KBM-7 (cell line): ENCODE measurements at places on chromosomes 6 and 20.

DNA sequence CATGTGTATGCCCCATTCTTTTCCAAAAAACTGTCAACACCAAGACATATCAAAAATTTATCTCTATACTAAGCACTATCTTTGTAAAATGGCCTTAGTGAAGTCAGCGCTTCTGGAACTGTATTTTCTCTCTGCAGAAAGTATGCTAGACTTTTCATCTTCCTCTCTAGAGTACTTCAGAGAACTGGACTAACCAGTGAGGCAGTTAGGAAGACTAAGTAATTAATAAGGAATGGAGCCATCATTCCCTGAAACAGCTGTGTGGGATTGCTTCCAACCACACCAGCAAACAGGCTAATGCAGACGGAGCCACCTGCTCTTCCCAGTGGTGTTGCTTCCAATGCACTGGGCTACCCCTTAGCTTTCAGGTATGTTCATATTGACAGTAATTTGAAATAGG is 169.1 kb upstream of the FUT9 start:
- no peak for DNase-seq

- DNase-seq, result peak; percentile 7
These were observed 108.4 kb upstream of the MAFB start for GRCh38 chr20:40797425-40797824.

GRCh38 chr6:124765280-124765679 is 197.0 kb upstream of the RNF217 start:
- DNase-seq, result no peak

DNA sequence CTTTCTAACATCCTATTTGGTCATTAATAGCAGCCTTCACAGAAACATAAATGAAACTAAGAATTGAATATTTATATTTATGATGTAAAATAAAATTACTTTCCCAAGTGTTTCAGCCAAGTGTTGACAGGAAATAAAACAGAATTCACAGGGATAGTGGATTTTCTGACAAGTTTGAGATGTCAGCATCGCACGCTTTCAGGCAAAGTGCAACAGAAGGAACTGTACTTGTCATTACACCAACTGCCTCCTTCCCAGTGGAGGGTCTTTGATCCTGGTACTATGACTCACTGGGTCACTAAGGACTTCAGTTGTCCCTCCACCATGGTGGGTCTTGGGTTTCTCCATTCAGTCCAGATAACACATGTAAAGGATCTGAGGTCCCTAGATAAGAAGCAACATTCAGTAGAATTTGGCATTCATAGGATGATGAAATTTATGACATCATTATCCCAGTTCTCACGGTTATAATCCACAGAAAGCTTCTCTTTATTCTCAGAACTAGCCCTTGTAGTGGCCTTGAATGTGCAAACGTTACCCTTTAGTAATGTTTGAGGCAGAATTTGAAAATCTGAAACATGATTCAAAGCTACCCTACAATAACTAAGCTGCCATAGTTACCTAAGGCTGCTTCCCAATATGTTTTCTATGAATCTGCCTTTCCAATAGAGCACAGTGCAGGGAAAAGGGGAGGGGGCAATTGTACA is 3.8 kb upstream of the TNFAIP3 start:
- DNase-seq, result no peak

- DNase-seq, result no peak
These were observed 871.6 kb upstream of the GJE1 start for GRCh38 chr6:141261016-141261671.

- DNase-seq, result no peak
These were observed 169.9 kb downstream of the EDN1 start for GRCh38 chr6:12459945-12460661.

DNA sequence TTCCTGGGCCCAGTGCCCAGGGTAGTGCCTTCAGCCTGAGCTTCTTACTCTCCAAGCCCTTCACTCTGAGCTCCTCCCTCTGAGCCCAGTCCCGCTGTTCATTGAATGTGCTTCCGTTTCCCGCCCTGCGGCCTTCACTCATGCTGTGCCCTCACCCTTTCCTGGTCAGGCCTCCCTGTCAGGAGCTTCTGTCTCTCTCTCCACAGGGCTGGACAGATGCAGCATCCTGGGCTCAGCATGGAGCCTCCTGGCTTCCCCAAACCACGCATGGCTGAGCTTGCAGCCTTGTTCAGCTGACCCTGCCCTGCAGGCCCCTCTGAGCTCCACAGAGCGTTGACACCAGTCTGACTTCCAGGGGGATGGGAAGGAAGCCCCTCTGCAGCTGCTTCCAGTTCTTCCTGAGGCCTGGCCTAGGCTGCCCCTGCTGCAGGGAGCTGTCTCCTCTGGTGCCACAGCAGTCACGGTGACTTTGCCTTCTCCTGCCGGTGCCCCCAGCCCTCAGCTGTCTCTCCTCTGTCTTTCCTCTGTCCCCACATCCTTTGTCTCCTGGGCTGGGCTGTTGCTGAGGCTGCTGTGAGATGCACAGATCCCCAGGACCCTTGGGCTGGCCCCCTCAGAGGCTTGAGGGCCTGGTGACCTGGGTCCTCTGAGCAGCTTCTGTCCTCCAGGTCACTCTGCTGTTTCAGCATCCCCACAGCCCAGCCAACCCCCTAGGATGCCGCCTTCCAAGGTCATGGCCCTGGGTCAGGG is 7.9 kb upstream of the MYT1 start:
- no peak for DNase-seq

GRCh38 chr6:43885399-43886066 is 115.5 kb downstream of the VEGFA start:
- DNase-seq, result no peak

DNA sequence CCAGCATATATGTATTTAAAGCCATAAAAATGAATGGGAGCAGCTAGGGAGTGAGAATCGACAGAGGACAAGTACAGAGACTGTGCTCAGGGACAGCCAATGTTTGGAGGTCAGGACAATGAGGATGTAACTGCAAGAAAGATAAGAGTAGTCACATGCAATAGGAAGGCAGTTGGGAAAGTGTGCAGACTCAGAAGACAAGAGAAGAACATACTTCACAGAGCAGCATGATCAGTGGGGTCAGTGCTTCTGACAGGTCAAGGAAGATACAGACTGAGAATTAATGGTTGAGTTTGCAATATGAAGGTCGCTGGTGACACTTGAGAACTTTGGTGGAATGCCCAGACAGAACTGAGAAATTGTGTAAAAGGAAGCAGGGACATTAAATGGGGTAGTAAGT is 25.1 kb downstream of the PLAGL1 start:
- DNase-seq, result no peak

GRCh38 chr20:49447946-49448809 is 34.3 kb downstream of the KCNB1 start:
- no peak for DNase-seq

DNA sequence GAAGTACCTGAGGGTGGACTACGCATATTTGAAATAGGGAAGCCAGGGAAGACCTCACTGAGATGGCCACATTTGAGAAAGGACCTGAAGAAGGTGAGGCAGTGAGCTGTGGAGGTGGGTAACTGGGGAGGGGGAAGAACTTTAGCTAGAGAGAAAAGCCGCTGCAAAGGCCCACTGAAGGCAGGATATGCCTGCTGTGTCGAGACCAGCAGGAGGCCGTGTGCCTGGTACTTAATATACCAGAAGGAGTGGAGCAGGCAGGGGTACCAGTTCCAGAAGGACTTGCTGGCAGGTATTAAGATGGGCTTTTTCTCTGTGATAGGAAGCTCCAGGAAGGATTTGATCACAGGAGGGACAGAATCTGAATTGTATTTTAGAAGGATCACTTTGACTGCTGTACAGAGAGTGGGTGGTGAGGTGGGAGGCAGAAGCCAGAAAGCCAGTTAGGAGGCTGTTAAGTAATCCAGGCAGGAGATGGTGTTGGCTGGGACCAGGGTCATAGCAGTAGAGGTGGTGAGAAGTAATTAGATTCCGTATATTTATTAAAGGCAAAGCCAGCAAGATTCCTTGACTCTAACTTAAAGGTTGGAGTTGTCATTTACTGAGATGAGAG is 54.2 kb upstream of the FANCE start:
- DNase-seq, result no peak

DNA sequence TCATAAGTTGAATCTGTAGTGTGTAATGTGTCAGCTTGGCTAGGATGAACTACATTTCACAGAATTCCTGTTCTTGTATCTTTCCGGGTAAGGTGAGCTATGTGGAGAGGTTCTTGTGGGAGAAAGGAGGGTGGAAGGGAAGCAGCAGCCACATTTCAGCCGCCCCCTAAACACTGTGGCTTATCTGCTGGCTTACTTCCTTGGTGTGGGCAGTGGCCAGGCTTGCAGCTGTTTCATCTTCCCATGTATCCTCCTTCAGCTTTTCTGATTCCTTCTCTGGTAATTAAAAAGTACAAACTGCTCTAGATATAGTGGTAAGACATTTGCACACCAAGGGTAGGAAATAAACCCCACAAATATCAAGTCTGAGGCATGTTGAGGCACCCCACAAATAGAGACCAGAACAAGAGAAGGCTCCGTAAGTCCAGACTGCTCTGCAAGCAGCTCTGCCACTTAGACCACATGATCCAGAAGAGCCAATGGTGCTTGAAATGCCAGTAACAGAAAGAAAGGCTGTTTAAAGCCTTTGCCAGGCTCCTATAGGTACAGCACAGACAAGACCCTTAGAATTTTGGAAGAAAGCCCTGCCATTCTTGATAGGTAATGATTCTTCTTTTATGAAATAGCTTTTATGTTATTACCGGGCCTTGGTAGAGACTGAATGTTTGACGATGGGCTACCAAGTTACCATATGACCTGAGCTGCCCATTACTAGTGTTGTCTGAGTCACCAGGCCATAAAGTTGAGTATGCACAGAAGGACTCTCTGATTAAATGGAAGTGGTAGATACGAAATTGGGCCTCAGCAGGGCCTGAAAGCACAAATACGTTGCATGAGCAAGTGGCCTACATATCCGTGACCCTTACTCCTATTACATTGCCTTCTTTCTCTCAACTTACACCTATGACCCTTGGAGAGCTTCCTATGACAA is 215.0 kb upstream of the SGK1 start:
- DNase-seq, result no peak

GRCh38 chr6:109299776-109300564 is 82.3 kb downstream of the CD164 start:
- DNase-seq, result peak; percentile 81

DNA sequence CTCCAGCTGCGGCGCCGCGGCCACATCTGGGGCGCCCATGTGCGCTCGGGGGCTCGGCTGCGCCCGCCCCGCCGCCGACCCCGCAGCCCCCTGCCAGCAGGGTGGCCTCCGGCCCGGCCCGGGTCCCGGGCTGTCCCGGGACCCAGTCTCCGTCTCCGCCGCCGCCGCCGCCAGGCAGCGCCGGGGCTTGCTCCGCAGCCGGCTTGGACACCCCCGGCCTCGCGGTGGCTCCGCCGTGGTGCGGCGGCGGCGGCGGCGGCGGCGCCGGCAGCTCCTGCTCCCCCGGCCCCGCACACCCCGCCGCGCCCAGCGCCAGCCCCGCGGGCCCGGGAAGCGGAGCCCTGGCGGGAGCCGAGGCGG is 219 bp downstream of the ISM1 start:
- no peak for DNase-seq

DNA sequence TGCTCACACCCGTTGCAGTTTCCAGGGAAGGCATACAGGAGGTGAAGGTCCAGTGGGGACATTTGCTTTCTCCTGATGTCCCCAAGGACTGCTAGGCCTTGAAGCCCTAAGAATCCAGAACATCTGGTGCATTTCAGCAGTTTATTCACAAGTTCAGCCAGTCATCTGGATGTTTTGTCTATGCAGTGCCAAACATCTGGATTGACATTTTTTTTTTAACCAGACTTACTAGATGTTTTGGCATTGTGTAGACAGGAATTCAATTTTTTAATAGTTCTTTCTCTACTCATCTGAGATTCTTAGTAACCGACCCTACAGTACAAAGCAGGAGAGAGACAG is 256.2 kb downstream of the CLIC5 start:
- DNase-seq, result no peak

- DNase-seq, result no peak
These were observed 184.6 kb downstream of the SMOC2 start for GRCh38 chr6:168625602-168626001.

- DNase-seq, result no peak
These were observed 65.2 kb downstream of the STX11 start for GRCh38 chr6:144215402-144215931.

- DNase-seq, result no peak
These were observed 928.3 kb upstream of the FLRT3 start for GRCh38 chr20:15265581-15266309.

DNA sequence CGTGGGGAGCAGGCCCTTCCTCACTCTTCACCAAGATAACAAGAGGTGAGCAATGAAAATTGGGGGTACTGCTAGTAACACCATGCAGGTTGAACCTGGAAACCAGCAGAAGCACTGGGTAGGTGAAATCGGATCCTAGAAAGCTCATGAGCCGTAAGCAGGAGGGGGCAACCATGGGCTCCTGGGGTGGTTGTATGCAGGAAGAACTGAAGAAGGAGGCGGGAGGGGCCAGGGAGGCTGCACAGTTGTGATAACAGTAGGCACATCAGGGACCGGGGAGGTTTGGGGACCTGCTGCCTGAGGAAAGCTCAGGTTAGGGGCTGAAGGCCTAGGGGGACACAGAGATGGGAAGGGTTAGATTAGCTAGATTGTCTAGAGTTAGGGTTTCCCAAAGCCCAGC is 5.6 kb upstream of the LY6G5C start:
- DNase-seq, result no peak

DNA sequence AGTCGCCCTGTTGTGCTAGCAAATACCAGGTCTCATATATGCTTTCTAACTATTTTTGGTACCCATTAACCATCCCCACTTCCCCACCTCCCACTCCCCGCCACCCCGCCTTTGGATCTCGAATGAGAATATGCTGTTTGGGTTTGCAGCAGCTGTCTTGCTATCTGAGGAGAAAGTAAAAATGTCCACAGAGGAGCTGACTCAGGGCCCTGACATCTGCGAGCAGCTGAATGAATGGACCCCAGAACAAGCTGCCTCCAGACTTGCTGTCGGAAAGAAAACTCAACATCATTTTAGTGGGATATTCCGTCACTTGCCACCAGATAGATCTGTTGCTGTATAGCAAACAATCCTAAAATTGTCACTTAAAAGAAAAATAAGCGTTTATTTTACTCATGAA is 103.7 kb downstream of the LINC00237 start:
- no peak for DNase-seq

GRCh38 chr20:57792386-57793080 is 82.7 kb upstream of the PMEPA1 start:
- no peak for DNase-seq

- DNase-seq, result no peak
These were observed 4.9 kb downstream of the GLYATL3 start for GRCh38 chr6:49504666-49505065.

DNA sequence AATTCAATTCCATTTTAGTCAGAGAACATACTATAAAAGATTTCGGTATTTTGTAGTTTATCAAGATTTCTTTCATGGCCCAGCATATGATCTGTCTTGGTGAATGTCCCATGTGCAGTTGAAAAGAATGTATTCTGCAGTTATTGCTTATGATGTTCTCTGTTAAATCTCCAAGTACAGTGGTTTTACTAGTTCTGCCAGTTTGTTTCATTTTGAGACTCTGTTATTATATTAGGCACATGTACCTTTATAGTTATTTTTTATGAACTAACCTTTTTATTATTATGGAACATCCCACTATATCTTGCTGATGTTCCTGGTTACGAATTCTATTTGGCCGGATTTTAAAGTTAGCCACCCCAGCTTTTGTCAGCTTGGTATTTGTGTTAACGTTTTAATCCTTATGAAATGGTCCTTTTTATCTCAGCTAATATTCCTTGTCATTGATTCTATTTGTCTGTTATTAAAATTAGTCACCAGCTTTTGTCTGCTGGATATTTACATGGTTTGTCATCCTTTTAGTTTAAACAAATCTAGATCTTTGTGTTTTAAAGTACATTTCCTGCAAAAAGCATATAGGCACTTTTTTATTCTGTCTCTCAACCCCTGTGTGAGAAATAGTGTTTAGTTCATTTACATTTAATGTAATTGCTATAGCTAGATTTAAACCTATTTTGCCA is 48.9 kb downstream of the VTA1 start:
- no peak for DNase-seq

- DNase-seq, result no peak
These were observed 22.2 kb upstream of the MRPS10 start for GRCh38 chr6:42239736-42240375.
